Activated CD4-positive, CD25-positive, alpha-beta regulatory T cell (primary cell): ENCODE measurements at places on chromosomes 6 and 20.

DNA sequence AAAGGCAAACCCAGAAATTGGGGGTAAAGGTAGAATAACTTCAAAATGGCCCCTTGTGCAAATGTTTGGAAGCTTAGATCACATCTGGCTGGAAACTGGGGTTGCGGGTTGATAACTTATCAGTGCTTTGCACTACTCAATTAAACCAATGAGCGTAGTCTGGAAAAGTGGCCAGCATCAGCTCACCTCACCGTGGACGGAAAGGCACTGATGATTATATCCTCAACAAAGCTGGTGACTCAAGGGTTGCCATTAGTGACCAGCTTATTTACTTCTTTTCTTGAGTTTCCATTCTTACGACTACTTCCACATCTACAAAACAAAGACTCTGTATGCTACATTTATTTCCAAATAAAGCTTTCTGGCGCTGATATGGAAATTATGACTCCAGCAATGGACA, 198.5 kb upstream of the HEY2 start:
- DNase-seq = no peak

- DNase-seq = no peak
These were observed 45.9 kb downstream of the NOL4L start for GRCh38 chr20:32539026-32539816.

DNA sequence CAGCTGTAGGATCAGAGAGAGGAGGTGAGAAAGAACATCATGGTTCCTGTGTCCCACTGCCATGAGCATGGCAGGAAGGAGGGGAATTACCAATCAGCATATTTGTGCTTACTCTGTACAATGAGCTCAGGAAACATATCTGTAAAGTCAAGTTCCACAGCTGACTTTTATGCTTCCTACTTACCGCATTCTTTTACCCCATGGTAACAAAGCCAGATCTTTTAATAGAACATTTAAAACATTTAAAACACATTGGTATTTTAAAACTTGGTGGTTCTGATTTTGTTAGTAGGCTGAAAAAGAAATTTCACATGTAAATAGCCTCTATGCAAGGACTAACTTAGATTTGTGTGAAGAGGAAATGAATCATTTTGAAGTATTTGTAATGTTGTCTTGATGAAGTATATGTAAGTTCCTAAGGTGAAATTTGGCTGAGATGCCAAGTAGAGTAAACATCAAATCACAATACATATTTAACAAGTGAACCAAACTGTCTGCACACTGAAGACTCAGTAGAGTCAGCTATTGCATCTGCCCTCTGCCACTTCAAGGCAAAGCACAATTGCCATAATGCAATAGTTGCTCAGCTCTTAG, 114.7 kb downstream of the GJA10 start:
- DNase-seq = no peak

GRCh38 chr6:119791736-119792135, 442.2 kb upstream of the MAN1A1 start:
- DNase-seq = no peak

- no peak for DNase-seq
These were observed 38.0 kb downstream of the TNFAIP3 start for GRCh38 chr6:137904822-137905617.

GRCh38 chr6:133857696-133858095, 31.2 kb upstream of the TCF21 start:
- DNase-seq = no peak

DNA sequence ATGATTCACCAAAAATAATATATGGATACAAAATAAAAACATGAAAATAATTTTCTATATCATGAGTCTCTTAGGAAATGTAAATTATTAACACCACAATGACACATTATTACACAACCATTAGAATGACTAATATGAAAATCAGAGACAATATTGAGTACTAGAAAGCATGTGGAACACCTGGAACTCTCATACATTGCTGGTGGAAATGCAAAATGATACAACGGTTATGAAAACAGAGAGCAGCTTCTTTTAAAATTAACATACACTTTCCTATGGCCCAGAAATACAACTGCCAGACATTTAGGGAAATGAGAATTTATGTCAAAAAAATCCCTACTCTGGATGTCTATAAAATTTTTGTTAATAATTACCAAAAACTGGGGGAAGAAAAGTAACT, 853.3 kb upstream of the MAN1A1 start:
- no peak for DNase-seq

DNA sequence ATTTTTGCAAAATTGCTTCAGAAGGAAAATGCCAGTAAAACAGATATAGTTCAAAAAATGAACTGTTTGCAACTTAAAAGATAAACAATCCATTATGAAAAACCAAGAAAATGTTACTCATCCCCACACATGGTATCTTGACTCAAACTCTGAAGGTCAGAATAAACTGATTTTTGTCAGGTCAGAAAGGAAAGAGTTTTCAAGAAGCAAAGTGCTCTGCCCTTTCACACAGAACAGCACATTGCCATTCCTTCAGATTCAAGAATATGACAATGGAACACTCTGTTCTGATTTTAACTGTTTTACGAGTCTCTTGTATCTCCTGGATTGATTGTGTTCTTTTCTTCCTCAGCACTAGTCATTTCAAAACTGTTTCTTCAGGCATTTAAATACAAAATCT, 33.8 kb upstream of the NT5E start:
- DNase-seq = no peak

GRCh38 chr6:143598466-143599080, 79.2 kb upstream of the PHACTR2 start:
- DNase-seq = no peak

DNA sequence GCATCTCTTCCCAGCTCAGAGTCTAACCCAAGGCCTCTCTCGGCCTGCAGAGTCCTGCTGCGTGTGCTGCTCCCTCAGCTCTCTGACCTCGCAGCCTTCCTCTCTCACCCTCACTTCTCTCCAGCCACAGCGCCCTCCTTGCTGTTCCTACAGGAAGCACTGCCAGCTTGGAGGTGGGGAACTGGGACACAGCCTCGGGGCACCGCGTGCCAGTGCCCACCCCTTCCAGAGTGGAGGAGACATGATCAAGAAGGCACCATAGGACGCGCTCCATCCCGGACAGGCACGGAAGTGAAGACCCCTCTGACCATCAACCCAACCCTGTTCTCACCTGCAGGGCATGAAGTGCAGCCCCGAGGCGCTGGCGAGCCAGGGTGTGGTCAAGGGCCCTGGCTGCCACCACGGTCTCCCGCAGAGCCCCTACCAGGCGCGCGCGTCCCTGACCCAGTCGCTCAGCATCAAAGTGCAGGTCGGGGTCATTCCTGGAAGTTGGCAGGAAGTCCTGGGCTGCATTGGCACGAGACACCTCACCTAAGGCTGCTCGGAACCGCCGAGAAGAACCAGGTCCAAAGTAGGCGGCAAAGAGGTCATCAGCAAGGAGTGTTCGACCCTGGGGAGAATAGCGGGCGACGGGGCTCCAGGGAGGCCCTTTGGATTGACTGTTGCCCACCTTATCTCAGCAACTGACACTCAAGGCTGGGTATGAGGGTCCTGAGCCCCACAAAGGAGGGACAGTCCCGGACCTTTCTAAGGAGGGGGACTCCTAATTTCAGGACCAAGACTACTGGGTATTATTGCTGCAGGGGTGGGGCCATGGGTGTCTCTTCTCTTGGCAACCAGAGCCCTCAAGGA, 1.3 kb downstream of the VWA7 start:
- no peak for DNase-seq

DNA sequence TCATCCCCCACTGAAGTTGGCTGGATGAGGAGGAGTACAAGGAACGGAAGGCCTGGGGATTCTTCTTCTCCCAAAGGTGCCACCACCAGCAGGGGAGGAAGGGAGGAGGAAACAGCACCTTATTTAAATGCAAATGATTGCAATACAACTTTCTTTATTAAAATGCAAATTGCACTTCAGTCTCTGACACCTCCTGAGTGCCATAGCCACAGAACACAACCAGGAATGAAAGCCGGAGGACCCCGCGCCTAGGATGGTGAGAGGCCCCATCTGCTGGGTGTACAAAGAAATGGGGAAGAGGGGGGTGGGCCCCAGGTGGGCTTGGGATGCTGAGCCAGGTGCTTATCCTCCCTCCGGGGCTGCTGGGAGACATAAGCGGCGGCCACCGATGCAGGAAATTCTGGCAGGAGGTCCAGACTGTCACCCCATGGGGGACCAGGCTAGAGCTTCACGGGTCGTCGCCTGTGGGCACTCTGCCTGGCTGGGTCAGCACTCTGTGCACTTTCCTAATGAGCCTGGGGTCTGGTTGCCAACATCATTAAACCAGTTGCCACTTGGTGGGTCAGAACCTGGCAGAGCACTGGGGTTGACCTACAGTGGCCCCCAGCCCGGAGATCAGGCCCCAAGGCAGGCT, 154.2 kb upstream of the MLN start:
- no peak for DNase-seq

DNA sequence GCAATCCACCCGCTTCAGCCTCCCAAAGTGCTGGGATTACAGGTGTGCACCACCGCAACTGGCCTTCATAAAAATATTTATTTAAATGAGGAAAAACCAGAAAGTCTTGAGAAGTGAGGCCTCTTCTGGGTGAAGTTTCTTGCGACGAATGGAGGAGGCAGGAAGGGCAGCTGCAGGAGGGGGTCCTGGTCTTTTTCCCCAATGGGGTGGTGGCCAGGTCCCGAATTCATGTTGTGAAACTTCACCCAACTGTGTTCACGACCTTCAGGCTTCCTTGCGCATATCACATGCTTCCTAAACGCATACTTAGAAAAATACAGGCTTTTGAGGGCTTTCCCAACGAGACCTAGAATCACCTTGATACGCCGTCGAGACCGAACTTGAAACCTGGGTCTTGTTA, 145.1 kb downstream of the CDH4 start:
- no peak for DNase-seq

- no peak for DNase-seq
These were observed 81.4 kb downstream of the NRSN1 start for GRCh38 chr6:24207413-24207812.

GRCh38 chr6:95576998-95577303, 384 bp upstream of the MANEA start:
- no peak for DNase-seq

- no peak for DNase-seq
These were observed 73.8 kb downstream of the PRKN start for GRCh38 chr6:162653808-162654207.
